ENCODE measurements at places on chromosomes 5 and 9. TPM values are rescaled to one million over a fixed set of nuclear protein-coding genes. Genes with fewer than 3 reads are reported as not detected.

- DNase-seq = no peak
These were observed 14.5 kb downstream of the C9orf43 start for GRCh38 chr9:113425072-113425471.

- peak; percentile 37 for DNase-seq
These were observed 30.5 kb upstream of the MSX2 start for GRCh38 chr5:174693697-174694385.

GRCh38 chr5:180669661-180670060 lies 20.3 kb upstream of the FLT4 start:
- no peak for DNase-seq

GRCh38 chr5:134122530-134122929 lies 8.0 kb downstream of the TCF7 start:
- DNase-seq = no peak

DNA sequence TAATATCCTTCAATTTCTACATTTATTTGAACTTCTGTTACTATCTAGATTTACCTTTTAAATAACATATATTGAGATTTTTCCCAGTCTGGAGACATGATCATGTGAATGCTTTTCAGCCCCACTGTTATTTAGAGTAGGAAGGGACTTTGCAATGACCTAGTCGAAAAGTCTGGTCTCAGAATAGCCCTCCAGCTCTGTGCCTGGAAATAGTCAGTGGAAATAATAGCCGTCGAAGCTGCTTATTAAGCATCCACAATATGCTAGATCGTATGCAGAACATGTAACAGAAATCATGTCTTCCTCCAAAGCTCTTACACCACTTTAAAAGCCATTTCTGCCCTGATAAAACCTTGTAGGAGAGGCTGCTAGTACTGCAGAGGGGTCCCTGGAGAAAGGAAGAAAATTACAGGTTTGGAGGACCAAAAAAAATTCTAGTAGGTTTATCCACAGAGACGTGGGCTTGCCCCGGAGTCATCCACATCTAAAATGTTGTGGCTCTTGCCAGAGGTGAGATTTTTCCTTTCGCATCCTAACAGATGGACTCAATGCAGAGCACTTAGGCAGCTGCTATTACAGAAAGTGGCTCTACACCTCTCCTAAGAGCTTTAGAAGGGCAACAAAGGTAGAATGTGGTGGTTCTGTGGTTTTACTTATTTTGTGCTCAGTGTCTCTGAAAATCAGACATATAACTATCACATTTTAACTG lies 2.5 kb upstream of the FGF1 start:
- DNase-seq = no peak

- DNase-seq = no peak
These were observed 257.5 kb downstream of the HSPA4 start for GRCh38 chr5:133309166-133309795.

DNA sequence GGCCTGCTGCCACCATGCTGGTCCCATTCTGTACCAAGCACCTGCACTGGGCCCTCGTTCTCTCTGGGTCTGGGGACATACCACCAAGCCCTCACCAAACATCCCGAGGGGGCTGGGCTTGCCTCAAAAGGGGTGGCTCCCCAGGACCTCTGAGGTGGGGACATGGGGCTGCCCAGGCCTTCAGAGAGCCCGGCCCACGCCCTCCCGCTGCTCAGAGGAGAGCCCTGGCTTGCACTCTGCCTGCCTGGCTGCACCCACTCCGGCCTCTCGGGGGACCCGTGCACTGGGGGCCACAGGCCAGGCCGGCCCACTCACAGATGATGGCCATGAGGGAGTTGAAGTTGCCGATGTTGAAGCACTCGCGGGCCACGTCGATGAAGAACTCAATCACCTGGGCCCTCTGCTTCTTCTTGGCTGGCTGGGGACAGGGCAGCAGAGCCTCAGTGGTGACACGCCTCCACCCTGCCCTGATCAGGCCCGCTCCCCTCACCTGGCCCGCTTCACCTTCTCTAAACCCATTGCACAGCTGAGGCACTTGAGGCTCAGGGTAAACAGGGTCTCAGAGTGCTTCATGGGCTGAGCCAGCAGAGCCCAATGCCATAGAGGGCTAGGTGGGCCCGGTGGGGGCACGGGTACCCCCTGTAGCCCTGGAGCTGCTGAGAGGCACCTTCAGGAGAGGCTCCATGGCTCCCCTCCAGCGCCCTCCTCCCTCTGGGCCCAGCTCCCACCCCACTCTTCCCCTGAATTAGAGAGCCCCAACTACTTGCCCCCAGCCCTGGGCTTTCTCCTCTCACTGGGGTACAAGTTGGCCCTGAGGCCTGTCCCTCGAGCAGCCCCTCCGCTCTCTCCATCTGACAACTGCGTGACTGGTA lies 47.7 kb upstream of the RNF130 start:
- DNase-seq = no peak

- peak; percentile 88 for DNase-seq
These were observed 18.5 kb upstream of the GAS1 start for GRCh38 chr9:86965636-86966395.

GRCh38 chr9:134560654-134561053 lies 80.9 kb upstream of the COL5A1 start:
- no peak for DNase-seq

DNA sequence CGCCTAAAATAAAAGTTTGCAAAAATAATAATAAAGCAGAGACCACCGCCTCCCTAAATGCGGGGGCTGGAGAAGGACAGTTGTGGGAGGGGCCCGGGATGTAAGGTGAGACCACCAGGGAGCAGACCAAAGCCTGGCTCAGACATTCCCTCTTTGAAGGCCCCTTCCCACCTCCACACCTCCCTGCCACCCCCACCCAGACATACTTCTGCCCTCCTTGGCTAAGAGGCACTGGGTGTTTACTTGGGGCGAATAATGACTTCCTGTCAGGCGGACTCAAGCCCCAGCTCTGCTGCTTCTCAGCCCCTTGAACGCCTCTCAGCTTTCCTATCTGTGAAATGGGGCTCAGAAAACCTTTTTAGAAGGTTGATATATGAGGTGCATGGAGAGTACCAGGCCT lies 58.8 kb upstream of the GGTA1 start:
- DNase-seq = peak; percentile 44

- DNase-seq = no peak
These were observed 40.1 kb downstream of the NUP214 start for GRCh38 chr9:131165523-131165922.

CCDC171 gene
- total RNA-seq = 3.8 TPM

NR5A1 gene
- total RNA-seq = 0.37 TPM

ANKRD55 gene
- total RNA-seq = 0.18 TPM

SAP30L gene
- total RNA-seq = 28.5 TPM

STC2 gene
- total RNA-seq = 6.6 TPM

UBTD2 gene
- total RNA-seq = 53.5 TPM

YTHDC2 gene
- total RNA-seq = 49.1 TPM

ORM2 gene
- 24.9 TPM for total RNA-seq

Data from lung (tissue), 17 donors.